ENCODE measurements at places on chromosomes 6 and 20. TPM values are rescaled to one million over a fixed set of nuclear protein-coding genes. Genes with fewer than 3 reads are reported as not detected.

DNA sequence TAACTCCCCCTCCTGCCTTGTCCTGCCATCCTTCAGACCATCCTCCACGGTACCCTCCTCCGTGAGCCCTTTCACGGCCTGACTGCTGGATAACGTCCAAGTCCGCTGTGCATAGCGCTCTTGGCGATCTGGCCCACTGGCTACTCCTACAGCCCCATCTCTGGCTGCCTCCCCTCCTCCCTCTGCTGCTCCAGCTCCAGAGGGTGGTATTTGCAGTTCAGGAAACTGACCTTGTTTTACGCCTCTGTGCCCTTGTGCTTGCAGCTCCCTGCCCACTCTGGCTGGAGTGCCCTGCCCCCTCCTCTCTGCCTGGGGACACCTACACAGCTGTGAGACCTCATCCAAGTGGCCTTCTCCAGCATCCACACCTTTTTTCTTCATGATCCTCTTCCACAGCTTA, 6.5 kb upstream of the RREB1 start:
- no peak for DNase-seq

- DNase-seq: no peak
These were observed 250.8 kb downstream of the SMOC2 start for GRCh38 chr6:168691774-168692173.

DNA sequence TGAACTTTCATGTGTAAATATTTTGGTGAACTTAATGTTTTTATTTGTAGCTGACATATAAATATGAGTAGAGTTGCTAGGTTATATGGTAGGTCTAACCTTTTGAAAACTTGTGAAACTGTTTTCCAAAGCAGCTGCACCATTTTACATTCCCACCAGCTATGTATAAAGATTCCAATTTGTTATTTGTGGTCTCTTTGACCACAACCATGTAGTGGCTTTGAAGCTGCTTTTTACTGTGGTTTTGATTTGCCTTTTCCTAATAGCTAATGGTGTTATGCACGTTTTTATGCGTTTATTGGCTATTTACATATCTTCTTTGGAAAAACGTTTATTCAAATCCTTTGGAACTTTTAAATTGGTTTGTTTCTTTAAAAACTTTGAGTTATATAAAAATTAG, 10.3 kb downstream of the CST3 start:
- no peak for DNase-seq

DNA sequence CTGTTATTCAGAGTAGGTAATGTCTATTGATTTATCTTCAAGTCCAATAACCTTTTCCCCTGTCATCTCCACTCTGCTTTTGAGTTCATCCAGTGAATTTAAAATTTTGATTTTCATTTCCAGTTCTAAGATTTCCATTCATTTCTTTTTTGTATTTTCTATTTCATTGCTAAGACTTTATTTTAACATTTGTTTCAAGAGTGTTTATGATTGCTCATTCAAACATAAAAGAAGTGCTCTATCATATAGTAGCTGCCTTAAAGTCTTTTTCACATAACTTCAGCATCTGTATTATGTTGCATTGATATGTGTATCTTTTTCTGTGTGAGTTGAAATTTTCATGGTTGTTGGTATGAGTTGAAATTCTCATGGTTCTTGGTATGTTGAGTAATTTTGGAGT, 341.6 kb downstream of the SOX4 start:
- DNase-seq: no peak

DNA sequence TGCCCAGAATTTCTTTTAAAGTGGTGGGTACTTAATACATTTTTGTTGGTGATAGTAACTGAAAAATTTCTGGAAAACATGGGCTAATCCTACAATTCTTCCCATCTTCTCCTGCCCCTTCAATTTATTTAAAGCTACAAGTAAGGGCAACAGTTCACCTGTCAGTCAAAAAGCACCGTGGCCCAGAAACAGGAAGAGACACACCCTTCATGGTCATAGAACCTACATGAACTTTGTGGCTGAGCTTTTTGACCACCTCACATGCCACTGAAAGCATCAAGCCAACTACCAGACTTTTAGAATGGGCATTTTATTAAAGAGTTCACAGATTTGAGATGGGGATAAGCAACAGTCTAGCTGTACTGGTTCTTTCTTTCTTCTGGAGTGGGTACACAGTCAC, 201.1 kb upstream of the CNR1 start:
- DNase-seq: no peak

DNA sequence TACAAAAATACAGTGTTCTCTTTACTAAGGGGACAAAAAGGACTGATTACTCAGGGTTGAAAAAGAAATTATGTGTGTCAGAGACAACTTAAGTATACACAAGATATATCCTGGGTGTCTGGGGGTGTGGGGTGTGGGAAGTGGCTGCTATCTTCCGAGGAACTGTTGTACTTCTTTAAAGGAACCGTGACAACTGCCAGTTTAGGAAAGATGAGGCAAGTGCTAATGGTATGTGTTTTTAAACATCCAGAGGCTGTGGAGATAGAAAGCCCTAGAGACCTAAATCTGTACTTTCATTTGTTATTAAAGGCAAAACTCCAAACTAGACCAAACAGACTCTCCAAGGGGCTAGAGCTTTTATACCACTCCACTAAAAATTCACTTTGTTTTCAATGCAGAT, 95.6 kb downstream of the SNAP25 start:
- DNase-seq: no peak

- no peak for DNase-seq
These were observed 33.9 kb upstream of the FAM83D start for GRCh38 chr20:38892091-38892981.

GRCh38 chr6:79158856-79159516, 75.5 kb downstream of the HMGN3 start:
- DNase-seq: no peak

DNA sequence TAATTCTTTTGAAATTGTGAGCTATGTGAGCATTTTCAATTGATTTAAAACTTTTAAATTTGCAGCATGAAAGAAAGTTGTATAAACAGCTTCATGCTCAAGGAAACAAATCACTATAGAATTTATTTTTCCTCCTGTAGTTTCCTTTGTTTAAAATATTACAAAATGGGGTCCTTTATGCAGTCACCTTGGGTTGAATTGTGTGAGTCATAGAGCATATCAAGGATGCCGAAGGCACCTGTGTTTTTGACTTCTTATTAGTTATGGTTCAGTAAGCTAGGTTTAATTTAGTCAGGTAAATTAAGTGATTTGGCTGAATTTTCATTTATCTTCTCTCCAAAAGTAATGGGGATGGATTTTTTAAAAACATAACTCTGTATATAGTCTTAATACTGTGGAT, 96.8 kb downstream of the BCKDHB start:
- DNase-seq: no peak

GRCh38 chr6:43478008-43478372, 620 bp downstream of the TJAP1 start:
- DNase-seq: no peak

- DNase-seq: no peak
These were observed 14.0 kb upstream of the APMAP start for GRCh38 chr20:25006431-25007167.

GRCh38 chr20:63580796-63581461, 6.9 kb upstream of the HELZ2 start:
- DNase-seq: peak; percentile 77

DNA sequence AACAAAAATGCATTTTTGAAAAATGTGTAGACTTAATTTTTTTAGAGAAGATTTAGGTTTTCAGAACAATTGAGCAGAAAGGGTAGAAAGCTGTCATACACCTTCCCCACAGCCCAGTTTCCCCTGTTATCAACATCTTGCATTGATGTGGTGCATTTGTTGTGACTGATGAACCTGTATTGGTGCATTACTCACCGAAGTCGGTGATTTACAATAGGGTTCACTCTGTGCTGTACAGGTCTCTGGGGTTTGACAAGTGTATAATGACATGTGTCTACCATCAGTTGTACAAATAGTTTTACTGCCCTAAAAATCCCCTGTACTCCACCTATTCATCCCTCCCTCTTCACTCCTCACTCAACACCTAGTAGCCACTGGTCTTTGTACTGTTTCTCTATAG, 23.8 kb upstream of the ADIG start:
- no peak for DNase-seq

- no peak for DNase-seq
These were observed 254.4 kb downstream of the NRN1 start for GRCh38 chr6:5752391-5752680.

Gene DEFB115
- total RNA-seq: not detected

Gene KCNB1
- total RNA-seq: not detected

GRCh38 chr20:36744764-36745191, 1.1 kb downstream of the NDRG3 start:
- no peak for DNase-seq

Gene TRIM40
- not detected for total RNA-seq

- DNase-seq: no peak
These were observed 1.4 kb upstream of the RAET1G start for GRCh38 chr6:149924206-149924932.

Gene SNTA1
- 13.4 TPM for total RNA-seq

All from activated CD8-positive, alpha-beta T cell treated with anti-CD3 and anti-CD28 coated beads, Interleukin-2, amount 10 ng/mL, durations not matched to agents 7 days and 5 days (primary cell).